ENCODE measurements at places on chromosomes 4 and X. TPM values are rescaled to one million over a fixed set of nuclear protein-coding genes. Genes with fewer than 3 reads are reported as not detected.

Gene GYG2
- 59.7 TPM for total RNA-seq

Gene DOK7
- total RNA-seq, result not detected

Gene BMPR1B
- 3.7 TPM for total RNA-seq

Gene NUDT11
- 44.6 TPM for total RNA-seq

Gene SYP
- total RNA-seq, result 16.3 TPM

Gene SEPTIN11
- total RNA-seq, result 125 TPM

Gene RAB9A
- total RNA-seq, result 24.8 TPM

Gene TLR7
- total RNA-seq, result 0.11 TPM

Gene SYN1
- total RNA-seq, result 9.2 TPM

Gene XKRX
- total RNA-seq, result not detected

Gene HSPA4L
- total RNA-seq, result 4.9 TPM

Gene AMOT
- 2.1 TPM for total RNA-seq
